Activated CD8-positive, alpha-beta memory T cell treated with anti-CD3 and anti-CD28 coated beads, Interleukin-2, amount 50 U/mL, for 4 hours (primary cell): ENCODE measurements at places on chromosomes 4 and X.

DNA sequence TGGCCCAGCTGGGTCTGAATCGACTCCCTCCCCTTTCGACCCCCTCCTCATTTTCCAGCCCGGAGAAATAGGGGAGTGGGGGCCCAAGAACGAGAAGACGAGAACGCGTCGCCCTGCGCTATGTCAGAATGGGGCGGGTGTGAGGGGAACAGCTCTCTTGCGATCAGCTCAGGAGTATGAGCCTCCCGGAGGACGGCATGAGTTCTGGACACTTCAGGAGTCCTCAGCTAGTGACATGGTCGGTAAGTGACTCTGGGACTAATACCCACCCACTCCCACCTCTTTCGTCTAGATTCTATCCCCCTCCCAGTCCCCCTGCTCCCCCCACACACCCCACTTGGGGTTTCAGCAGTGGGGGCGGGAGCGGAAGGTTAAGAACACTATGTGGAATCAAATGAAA, 944 bp downstream of the KLF8 start:
- DNase-seq: no peak

DNA sequence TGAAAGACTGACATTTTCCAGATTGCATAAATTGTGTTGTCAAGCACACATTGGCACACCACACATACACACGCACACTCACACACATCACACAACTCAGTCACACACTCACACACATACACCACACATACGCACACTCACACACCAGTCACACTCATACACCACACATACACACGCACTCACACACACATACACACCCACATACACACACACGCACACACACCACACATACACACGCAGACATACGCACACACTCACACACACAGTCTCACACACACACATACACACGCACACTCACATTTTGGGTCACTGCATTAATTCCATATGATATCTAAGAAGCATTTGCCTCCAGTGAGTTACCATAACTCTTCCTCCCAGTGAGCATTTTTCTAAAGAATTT, 578.3 kb upstream of the FRG1 start:
- DNase-seq: no peak

- DNase-seq: no peak
Measured at GRCh38 chr4:181845617-181846016, 397.6 kb upstream of the TENM3 start.

GRCh38 chr4:173442223-173442932, 43.5 kb upstream of the SCRG1 start:
- no peak for DNase-seq

DNA sequence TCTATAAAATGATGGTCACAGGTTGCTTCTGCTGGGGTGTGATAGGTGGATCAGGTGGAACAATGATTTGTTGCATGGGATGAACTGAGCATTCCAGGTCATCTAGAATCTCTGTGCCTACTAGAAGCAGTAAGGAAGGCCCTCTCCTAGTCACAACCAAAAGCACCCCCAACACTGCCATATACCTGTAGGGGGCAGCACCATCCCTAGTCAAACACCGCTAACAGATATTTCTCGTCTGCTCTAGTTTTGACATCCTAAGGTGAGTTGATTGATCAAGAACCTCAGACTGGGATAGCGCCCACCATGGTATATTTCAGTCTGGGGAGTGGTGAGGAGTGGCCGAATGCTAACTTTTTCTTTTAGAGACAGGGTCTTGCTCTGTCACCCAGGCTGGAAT, 160.2 kb downstream of the NHS start:
- peak; percentile 22 for DNase-seq

- DNase-seq: no peak
Measured at GRCh38 chrX:13024986-13025385, 19.4 kb downstream of the FAM9C start.

- DNase-seq: no peak
Measured at GRCh38 chr4:175453456-175453855, 358.6 kb downstream of the GPM6A start.
